ENCODE measurements at places on chromosomes 1 and 21.

DNA sequence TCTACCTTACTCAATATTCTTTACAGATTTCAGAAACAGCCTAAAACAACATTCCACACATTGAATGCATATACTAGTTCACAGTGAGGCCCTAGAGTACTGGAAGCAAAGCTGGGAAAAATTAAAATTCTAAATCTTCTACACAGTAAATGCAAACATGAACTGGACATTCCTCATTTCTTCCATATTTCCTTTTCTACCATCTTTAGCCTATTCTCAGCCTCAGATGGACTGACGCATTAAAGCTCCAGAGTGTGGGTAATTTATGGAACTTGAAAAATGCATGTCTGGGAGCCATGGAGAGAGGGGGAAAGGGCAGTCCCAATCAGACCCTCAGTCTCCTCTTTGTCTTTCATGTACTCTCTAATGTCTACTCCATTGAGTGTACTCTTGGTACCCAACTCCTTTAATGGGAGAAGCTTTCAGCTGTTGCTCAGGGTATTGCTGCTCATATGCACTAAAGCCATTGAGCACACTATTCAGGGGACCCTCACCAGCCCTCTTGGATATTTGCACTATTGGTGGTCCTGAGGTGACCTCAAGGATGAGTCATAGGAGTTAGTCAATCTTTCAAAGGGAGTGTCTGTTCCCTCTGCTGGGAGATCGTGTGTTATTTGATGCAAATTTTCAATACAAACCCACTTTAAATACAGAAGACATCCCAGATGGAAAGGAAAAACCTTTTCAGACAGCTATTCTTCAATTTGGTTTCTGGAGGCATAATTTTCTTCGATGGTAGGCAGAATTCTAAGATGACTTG is 83.3 kb upstream of the KCNJ15 start:
- no peak for DNase-seq

DNA sequence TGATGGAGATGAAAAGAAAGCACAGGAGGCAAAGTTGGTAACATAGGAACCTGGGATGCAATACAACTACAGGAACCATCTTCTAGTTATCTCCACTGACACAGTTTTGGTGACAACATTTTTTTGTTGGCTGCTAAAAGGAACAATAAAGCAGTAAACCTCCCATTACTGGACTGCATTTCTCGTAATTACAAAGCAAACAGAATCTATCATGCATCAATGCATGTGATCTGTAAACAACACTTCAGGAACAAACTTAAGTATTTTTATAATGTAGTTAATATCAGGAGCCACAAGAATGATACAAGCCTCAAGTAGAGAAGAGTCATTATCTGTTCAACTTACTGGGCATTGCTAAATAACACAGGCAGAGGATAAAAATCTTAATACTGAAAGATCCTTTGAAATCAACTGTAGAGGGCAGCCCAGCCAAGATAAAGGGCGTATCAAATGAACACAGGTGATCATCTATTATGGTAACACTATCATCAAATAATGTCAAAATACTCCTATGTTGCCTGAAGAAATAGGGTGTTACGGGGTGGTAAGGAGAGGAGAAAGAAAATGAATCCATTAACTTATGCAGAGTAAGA is 193.3 kb downstream of the EIF4G3 start:
- no peak for DNase-seq

DNA sequence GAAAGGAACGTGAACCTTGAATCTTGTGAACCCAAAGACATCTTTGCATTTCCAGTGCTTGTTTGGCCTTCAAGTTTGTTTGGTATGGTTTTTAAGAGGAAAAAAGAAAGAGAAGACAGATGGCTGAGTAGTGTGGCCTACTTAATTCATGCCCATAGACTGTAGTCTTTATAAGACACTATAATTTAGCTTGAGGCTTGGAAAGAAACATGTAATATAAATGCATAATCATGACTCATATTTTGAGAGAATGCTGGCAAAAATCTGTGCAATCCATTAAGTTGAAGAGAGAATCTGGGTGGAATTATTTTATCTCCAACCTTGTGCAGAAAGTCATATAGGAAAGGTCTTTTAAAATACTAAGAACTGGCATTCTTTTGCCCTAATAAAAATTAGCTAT is 179.3 kb downstream of the SIPA1L2 start:
- DNase-seq = no peak

GRCh38 chr1:97136996-97137395 is 415.4 kb downstream of the PTBP2 start:
- DNase-seq = no peak

DNA sequence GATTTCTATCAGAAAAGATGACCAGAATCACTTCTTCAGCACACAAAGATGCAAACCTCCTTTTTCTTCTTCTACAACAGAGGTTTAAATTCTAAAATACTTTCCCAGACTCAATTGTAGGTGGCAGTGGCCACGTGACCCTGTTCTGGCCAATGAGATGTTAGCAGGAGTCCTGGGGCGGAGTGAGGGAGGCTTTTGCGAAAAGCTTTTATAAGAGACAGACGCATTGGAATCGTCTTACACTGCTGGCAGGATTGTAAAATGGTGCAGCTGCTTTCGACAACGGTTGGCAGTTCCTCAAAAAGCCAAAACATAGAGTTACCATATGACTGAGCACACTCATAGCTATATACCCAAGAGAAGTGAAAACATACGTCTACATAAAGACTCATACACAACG is 87.0 kb upstream of the MAGI3 start:
- no peak for DNase-seq

DNA sequence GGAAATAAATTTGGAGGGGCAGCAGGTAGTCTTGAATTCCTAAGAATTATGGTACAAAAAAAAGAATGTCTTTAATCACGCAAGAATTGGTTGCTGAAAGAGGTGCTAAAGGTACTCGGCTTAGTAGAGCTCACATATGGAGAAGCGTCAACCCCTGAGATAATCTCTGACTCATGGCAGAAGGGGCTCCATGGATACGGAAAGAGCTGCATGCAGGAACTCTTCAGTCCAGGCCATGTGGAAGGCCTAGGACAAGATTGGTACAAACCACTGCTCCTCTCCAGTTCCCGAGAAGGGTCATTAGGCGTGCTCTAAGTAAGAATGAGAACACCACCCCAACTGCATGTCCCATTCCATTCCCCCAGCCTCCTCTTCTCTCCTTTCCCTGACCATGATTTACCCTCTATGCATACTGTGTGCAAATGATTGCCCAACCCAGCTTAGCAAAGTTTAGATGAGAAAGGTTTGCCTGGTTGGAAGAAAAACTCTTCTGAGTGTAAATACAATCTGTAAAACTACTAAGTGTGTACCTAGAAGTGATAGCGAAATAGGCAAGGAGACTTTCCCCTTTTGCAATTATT is 10.9 kb downstream of the GJA8 start:
- no peak for DNase-seq

- DNase-seq = no peak
Observed at GRCh38 chr1:230807561-230808280, 60.5 kb downstream of the CAPN9 start.

DNA sequence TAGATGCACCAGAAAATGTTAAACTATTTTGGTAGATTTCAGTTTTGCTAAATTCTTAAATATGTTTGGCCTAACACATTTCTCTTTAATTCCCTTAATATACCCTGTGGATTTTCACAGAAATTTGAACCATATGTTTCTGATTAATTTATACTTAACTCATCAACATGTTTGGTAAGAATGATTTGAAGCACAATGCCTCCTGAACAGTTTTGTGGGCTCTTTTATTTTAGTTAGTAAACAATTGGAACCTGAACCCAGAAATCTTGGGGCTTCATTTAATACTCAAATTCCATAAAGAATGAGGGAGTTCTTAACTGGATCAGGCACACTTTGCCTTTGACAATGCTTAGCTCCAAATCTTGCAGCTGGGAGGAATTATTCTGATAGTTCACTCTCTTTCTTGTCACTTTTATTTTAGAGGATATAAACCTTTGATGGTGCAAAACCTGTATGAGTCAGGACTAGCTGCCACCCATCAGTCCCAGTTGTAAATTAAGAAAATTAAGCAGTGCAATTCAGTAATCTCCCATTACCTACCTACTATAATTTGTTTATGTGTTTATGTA is 24.6 kb upstream of the LYPLAL1 start:
- DNase-seq = no peak

DNA sequence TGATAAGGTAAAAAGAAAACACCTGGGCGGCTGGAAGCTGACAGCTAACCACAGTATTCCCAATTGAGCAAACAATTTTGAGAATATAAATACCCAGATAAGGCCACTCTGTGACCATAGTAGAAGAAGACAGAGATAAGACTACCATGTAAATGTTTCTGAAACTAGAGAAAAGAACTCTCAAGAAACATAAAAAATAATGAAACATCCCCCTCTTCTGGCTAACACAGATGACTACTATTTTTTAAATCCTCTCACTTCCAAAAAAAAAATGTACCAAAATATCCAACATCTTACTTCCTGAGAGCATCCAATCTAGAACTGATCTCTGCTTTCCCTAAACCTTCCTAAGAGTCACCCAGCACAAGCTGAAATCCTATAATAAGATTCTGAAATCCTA is 125.9 kb downstream of the HFM1 start:
- DNase-seq = peak; percentile 25

GRCh38 chr1:176187001-176187400 is 20.1 kb downstream of the COP1 start:
- DNase-seq = peak; percentile 22

DNA sequence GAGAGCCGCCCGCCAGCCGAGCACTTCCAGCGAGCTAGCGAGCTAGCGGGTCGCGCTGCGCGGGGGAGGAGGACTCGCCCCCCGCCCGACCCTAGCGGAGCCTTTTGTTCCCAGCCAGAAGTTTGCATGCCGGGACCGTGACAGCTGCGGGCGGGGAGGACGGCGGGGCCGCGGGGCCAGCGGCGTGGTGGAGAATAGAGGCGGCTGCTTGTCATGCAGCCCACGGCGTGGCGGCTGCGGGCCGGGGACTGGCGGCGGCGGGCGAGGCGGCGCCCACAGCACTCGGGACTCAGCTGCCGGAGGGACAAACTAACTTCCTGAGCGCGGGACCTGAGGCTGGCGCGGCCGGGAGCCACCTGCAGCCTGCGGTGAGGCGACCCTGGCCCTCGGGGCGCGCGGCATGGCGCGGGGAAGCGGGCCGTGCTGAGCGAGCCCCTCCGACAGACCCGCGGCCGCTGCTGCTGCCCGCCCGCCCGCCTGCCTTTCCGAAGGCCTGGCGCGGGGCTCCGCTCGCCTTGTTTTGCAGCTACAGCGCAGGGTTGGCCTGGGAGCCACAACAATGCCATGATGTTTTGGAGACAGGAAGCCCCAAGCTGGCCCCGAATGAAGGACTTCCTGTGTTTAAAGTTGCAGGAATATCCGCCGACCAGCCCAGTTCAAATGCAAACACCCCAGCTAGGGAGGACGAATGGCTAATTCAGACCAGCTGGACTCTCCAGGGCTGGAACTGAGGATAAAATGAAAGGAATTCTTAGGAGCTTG is 82.2 kb upstream of the BMP8A start:
- DNase-seq = peak; percentile 53

GRCh38 chr1:26119892-26120608 is 8.4 kb downstream of the PDIK1L start:
- DNase-seq = no peak

DNA sequence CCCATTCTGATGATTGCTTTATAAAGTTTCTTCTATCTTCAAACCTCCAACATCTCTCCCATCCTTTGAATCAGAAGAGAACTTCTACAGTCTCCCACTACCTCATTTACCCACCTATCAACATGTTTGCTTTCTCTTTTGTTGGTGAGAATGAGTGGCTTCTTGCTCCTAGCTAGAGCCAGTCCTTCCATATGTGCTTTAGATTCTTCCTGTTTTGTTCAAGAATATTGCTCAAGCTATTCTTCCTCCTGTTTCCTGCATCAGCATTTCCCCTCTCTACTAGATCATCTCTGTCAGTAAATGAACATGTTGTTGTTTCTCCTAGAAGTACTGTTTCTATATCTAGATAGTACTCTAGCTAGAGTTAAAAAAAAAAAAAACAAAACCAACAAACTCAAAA is 6.3 kb downstream of the ATF6 start:
- peak; percentile 86 for DNase-seq

DNA sequence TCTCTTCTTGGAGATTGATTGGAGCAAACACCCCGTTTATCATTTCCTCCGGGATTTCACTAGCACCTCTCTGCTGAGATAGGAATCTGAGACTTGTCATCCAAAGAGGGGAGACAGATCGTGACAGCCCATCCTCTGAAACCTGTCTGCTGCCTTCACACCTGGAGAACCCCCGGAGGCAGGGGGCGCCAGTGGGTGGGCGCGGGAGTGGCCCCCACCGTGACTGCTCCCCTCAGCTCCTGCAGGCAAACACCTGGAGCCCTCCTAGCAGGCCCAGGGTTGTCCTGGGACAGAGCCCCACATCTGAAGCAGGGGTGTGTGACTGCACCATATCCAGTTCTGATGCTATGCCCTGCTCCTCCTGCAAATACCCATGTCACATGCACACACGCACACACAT is 209.5 kb upstream of the POU3F1 start:
- no peak for DNase-seq

DNA sequence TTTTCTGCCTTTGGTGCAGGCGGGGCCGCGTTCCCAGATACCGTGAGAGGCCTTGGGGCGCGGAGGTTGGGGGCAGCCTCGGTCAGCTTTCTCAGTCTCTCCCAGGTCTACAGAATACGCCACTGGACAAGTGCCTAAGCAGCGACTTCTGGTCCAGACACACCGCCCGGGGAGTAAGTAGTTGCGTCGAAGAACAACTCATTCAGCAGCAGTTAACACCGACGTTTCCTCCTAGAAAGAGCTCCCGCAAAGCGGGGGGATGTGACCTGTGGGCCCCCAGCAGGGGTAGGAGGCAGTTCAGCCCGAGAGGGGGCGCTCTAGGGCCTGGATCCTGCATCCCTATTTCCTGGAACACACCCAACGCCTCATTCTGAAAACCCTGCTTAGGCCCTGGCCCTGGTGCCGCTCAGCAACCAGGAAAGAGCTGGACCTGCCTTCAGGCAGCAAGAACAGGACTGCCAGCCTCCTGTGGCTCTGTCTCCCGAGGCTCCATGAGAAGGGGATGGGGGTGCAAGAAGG is 6.5 kb upstream of the BARHL2 start:
- DNase-seq = no peak

DNA sequence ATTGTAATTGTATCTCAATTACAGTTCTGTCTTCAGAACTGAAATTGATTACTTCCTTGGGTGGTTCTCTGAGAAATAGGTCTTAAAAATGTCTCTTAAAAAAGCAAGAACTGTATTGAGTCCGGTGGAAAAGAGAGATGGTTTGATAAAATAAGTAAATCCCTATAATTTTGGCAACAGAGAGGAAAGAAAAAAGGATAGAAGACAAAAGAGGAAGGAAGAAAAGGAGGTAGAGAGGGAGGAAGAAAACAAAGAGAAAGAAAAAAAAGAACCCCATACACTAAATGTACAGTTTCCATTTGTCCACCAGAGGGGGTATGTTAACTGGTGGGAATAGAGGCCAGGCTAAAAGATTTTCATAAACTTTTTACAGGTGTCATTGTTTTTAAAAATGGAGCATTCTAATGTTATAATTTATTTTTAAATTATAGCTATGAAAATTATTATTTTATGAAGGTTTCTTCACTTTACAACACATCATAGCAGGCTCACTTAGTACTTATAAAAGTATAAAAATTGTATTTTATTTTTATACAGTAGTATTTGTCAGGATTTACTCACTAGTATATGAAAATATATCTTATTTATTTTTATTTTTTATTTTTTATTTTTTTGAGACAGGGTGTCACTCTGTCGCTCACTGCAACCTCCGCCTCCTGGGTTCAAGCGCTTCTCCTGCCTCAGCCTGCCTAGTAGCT is 2.1 kb upstream of the UBE2T start:
- peak; percentile 73 for DNase-seq

All from suppressor macrophage treated with lipopolysaccharide for 1 hour (primary cell).